Mammary epithelial cell (primary cell): ENCODE measurements at places on chromosomes 12 and 14.
A peak's percentile ranks its signal among the peaks of the same experiment; 100 is the strongest.

- peak; percentile 12 for DNase-seq
Measured at GRCh38 chr12:131950182-131950913, 606 bp downstream of the EP400 start.

- DNase-seq = no peak
Measured at GRCh38 chr12:2113119-2113912, 60.5 kb downstream of the CACNA1C start.

GRCh38 chr14:27688841-27689444, 1077.6 kb upstream of the FOXG1 start:
- DNase-seq = no peak

DNA sequence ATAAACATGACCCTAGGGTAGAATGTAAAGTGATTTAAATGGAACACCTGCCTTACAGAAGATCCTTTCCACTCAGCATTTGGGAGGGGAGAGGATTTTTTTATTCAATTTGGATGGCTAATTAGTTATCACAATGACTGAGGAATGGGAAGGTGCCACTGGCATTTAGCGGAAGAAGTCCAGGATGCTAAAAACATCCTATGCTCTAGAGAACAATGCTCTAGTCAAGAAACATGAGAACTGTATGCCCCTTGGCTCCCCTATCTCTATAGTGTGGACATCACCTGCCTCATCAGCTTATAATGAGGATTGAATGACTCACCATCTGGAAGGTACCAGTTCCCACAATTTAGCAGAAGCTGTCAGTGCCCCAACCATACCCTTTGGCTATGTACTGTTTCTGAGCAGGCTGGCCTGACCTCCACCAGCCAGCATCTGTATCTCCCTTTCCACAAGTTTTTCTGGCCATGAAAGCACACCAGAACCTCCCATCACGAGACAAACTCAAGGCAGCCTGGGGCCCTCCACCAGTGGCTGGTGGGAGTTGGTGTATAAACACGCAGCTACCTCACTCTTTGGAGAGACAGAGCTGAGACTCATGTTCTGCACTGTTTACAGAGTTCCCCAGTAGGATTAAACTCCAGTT, 109.7 kb upstream of the VASH1 start:
- peak; percentile 46 for DNase-seq

- no peak for DNase-seq
Measured at GRCh38 chr12:6643569-6644256, 3.5 kb downstream of the ACRBP start.

DNA sequence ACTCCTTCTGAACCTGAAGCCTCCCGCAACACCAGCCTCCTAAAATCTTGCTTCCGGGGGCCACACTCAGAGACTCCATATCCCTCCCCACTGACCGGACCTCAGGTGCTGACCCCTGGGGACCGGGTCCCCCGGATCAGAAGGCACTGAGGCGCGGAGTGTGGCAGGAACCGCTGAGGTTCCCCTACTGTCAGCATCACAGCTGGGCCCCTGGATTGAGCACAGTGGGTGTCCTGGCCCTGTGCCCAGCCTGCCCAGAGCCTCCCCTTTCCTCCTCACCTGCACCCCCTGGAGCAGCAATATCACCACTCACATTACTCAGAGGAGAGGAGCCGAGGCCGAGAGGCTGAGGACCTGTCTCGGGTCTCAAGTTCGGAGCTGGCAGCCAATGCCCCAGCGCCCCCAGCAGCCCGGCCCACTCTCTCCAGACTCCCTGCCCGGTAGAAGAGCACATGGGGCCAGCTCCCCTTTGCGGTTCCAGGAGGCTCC, 101.2 kb upstream of the EIF5 start:
- DNase-seq = no peak

- peak; percentile 81 for DNase-seq
Measured at GRCh38 chr12:6852651-6853354, 853 bp downstream of the USP5 start.

GRCh38 chr12:39780913-39781446, 161.4 kb upstream of the ABCD2 start:
- no peak for DNase-seq

GRCh38 chr12:11716794-11717518, 67.5 kb downstream of the ETV6 start:
- DNase-seq = no peak

DNA sequence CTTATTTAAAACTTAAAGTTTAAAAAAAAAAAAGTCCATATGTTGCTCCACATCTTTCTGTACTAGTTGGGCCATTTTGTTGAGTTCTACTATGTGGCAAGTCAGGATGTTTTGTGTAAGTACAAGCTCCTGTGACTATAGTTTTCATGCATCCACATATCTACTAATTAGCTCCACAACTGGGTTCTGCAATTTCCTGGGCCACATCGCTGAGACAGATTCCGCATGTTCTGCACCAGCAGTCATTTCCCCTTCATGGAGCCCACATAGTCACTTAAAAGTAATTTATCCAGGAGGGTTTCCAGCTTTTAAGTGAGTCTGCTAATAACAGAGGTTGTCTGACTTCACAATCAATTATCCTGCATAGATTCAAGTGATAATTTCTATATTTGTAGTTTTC, 461.4 kb downstream of the ZFP36L1 start:
- no peak for DNase-seq

GRCh38 chr12:76413121-76413520, 64.9 kb upstream of the BBS10 start:
- DNase-seq = peak; percentile 73

DNA sequence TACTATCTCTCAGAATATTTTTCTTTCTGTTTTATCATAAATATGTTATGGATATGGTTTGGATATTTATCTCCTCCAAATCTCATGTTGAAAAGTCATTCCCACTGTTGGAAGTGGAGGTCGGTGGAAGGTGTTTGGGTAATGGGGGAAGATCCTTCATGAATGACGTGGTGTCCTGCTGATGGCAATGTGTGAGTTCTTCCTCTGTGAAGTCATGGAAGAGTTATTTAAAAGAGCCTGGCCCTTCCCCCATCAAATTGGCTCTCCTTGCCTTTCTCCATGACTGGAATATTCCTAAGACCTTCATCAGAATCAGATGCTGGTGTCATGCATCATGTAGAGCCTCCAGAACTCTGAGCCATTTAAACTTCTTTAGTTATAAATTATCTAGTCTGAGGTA, 1291.6 kb downstream of the FSCB start:
- DNase-seq = no peak

DNA sequence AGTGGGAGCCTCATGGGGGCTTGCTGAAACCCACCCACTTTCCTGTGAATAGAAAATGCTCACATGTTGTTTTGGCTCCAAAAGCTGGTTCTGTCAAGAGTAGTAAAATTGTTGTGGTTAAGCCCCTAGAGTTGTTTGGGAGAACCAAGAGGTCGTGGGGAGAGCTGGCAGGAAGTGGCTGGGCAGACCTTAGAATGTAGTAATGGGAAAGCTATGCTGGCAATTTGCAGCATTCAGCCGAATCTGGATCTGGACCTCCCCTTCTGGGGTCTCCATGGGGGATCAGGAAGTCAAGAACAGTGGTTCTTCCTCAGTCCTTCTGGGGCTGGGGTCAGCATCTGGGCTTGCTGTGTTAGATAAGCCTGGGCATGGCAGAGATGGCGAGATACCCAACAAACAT, 150.6 kb upstream of the TBX3 start:
- no peak for DNase-seq

GRCh38 chr12:128205145-128205544, 61.8 kb upstream of the TMEM132C start:
- DNase-seq = no peak

- peak; percentile 11 for DNase-seq
Measured at GRCh38 chr14:56687123-56687522, 107.5 kb downstream of the TMEM260 start.

GRCh38 chr14:25394356-25394755, 344.4 kb upstream of the STXBP6 start:
- no peak for DNase-seq

DNA sequence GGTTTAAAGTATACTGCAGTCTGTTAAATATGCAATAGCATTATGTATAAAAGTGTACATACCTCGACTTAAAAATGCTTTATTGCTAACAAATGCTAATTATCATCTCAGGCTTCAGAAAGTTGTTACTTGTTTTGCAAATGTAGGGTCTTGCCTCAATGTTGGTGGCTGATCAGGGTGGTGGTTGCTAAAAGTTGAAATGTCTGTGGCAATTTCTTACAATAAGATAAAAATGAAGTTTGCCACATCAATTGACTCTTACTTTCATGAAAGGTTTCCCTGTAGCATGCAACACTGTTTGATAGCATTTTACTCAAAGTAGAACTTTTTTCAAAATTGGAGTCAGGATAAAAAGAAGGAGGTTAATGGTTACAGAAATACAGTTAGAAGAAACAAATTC, 407.7 kb upstream of the OR4E1 start:
- no peak for DNase-seq

GRCh38 chr12:132653567-132654290, 33.4 kb downstream of the POLE start:
- no peak for DNase-seq

DNA sequence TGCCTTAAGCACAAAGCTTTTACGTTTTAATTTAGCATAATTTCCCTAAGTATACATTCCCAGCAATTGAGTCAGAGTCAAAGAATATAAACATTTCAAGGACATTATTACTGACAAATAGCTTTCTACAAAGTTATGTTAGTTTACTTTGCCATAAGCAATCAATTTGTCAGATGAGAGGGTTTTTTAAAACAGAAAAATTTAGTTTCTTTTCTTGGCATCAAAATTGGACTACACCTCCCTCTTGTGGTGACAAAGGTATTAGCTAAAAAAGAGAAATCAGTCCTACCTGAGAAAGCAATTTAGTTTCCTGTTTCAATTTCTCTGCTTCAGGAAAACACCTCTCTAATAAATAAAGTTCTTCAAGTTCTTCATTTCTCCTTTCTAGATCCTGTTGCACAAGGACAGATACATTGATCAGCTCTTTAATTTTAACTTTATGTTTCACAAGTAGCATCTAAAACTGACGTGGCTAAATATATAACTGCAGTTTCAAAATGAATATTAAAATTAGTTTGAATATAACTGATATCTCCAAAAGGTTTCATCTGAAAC, 39.9 kb downstream of the DNAI7 start:
- DNase-seq = no peak

DNA sequence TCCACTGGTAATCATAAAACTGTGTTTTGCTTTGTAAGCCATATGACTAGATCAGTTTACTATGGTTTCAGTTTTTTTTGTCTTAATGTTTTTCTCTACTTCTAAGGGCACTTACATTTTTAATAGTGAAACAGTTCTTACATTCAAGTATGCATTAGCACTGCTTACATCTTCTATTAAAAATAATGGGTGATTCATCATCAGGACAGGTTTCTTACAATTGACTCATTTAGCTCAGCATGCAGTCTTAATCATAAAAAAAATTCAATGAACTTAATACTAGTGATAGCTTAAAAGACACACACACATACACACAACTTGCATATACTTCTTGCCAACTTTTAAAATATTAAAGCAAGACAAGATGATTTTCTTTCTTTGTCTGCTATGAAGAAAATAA, 845.7 kb upstream of the USP15 start:
- DNase-seq = peak; percentile 39

GRCh38 chr12:52197371-52198231, 5.8 kb upstream of the KRT80 start:
- no peak for DNase-seq

GRCh38 chr12:50786498-50787231, 22.8 kb downstream of the ATF1 start:
- peak; percentile 98 for DNase-seq

GRCh38 chr12:25824734-25825133, 133.7 kb upstream of the RASSF8 start:
- DNase-seq = no peak

- no peak for DNase-seq
Measured at GRCh38 chr12:55699471-55700055, 8.1 kb downstream of the ITGA7 start.

DNA sequence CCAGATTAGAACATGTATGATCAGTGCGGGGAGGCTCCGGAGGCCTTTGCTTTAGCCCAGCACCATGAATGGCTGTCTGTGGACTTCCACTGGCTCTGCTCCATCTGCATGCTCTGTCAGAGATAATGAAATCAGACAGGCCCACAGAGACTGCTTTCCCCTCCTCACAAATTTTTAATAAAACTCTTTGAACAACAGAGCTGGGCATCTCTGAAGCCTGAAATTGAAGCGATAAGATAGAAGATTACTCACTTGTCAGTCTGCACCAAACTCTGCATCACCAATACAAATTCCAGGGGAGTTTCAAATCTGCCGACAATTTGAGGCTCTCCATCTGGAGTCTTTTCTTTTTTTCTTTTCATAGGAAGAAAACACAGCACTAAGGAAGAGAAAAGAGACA, 110.0 kb downstream of the DYRK2 start:
- DNase-seq = no peak

- DNase-seq = no peak
Measured at GRCh38 chr14:49447540-49448107, 138.6 kb downstream of the RPS29 start.

DNA sequence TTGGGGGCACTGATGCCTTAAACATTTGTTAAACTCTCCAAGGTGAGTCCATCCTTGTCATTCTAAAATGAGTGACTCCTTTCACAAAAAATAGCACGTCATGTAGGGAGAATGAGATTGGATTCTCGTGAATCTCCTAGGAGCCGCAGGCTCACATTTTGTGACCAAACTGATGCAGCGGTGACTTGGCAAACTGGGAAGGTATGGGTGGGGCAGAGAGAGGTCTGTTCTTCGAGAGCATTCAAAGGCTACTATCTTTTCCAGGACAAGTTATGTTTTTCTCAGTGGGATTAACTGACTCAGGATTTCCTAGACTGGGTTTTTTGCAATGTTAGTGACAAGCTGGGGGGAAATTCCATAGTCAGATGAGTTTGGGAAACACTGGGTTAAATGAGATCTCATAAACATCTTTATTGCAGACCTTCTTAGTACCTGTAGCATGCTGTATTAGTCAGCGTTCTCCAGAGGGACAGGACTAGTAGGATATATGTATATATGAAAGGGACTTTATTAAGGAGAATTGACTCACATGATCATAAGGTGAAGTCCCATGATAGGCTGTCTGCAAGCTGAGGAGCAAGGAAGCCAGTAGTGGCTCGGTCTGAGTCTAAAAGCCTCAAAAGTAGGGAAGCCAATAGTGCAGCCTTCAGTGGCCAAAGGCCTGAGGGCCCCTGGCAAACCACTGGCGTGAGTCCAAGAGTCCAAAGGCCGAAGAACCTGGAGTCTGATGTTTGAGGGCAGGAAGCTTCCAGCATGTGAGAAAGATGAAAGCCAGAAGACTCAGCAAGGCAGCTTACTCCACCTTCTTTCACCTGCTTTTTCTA, 61.0 kb downstream of the FOXN4 start:
- DNase-seq = no peak

GRCh38 chr14:89179891-89180404, 237.1 kb downstream of the FOXN3 start:
- no peak for DNase-seq

- no peak for DNase-seq
Measured at GRCh38 chr14:40218282-40218941, 786.2 kb upstream of the FBXO33 start.
